ENCODE measurements at places on chromosomes 1 and 21.

DNA sequence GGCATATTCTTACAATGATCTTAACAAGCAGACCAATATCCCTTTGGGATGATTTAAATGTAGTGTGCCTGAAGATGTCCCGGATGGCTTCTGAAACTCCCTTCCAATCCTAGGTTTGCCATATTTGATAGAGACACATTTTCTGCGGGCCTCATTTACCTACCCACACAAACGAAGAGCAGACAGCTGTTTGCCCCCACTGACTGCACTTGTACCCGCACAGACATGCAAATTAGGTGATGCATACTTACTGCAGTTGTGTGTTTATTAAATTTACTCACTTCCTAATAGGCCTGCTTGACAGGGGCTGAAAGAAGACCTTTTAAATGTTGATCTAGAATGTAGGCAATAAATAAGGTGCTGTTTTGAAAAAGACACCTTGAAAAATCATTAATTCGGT, 257.9 kb upstream of the RRP15 start:
- DNase-seq: no peak

GRCh38 chr1:36847186-36847585, 187.1 kb downstream of the GRIK3 start:
- DNase-seq: no peak

DNA sequence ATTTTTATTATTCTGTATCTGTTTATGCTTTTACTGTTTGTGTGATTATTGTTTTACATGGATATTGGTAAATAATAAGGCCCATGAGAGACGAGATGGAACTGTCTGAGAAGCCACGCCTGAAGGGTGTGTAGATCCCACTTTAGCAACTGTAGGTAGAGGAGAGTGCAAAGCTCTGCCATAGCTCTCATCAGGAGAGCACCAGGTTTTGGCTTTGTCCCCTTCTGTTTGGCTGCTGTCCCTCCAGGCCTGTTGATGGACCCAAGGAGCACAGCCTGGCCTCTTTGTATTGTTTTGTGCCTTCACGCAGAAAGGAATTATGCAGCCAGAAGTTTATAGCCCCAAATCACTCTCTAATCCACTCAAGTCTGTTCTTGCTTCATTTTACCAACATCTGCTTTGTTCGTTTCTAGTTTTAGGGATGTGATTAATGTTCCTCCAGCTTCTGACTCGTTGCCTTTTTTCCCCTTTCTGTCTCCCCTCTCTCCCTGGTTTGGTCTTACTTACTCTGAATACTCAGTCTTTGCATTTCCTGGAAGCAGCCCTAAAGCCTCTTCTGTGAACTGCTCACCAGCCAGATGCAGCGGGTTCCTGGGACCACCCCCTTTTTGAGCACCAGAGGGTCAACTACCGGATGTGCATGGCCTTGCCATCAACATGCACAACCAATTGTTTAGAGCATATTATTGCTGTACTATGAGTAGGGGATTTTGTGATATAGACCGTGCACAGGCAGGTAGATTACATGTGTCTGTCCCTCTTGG, 127.3 kb downstream of the HHAT start:
- DNase-seq: no peak

DNA sequence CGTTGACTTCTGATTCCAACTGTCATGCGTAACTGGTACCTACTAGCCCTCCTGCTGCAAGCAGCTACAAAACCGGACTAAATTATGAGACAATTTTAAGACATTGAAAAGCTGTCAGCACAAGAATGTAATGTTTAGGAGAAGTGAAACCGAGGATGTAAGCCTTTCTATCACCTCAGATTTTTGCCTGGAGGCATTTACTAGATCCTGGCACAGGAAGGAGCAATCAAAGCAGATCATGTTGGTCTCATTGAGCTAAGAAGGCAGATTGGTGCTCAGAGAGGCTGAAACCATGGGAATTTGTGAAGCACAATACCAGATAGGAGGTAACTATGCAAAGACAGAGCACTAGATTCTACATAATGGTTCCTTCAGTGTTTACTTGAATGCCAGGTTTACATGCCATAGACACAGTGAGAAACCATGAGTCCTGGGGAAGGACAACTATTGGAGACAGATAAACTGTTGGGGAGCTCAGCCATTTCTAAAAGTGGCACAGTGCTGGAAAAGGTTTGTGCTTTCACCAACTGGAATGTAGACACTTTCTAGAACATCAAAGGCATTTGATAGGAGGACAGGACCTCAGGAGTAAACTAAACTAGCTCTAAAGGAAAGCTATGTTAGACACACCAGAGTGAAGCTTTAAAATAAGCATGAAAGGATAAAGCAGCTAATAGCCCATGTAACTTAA, 179.4 kb downstream of the LYPLAL1 start:
- no peak for DNase-seq

GRCh38 chr1:48726557-48727215, 50.0 kb downstream of the BEND5 start:
- no peak for DNase-seq

DNA sequence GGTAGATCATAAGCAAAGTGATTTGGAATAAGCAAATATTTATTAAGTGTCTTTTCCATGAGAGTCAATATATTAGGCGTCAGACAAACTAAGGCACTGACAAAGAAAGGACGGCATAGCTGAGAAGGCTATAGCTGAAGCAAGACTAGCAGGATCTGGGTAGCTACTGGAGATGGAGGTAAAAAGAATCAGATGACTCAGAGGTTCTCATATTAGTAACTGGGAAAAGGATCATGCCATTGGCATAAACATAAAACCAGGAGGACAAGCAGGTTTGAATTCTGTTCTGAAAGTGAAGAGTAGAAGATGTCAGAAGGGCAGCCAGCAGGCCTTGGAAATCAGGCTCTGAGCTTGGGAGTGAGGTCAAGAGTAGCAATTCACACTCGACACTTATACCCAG, 531.9 kb downstream of the PTPRC start:
- DNase-seq: no peak

DNA sequence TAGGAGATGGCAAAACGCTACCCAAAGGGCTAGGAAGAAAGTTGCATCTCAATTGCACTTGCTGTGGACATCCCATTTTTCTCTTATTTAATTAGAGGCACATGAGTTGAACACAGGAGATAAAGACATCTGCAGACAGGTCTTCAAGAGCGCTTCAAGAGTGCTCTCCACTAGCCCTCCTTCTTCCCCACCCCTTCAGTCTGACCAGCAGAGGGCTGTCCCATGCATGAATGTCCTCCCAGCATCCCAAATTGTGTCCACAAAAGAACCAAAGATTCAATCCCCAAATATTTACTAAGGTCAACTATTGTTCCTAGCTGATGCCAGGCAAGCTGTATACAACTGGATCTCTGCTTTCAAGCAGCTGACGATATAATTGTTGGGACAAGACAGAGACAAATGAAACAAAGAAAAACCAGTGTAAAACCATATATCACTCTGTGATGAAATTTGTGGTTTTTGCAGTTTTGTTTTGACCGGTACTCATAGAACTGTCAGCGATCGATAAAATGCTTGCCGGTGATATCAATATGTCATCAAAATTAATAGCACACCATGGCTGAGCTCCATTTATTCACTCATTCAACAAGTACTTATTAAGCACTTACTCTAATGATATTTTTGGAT, 174.2 kb downstream of the TNR start:
- no peak for DNase-seq

DNA sequence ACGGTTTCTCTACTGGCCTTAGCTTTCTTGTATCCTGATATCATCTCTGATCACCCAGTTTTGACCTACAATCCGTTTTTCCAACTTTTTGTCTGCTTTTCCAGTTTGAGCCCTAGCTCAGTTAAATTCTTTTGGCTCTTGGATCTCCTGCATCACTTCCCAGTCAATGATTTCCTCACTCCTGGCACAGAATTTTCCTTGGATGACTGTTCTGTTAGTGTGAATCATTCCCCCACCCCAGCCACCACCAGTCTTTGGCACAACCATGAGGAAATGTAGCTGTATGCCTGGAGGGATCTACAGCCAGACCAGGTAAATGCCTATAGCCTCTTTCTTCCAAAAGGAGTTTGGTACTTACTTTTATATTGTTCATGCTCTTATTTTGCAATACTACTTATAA, 187.2 kb upstream of the PTGFR start:
- DNase-seq: no peak

DNA sequence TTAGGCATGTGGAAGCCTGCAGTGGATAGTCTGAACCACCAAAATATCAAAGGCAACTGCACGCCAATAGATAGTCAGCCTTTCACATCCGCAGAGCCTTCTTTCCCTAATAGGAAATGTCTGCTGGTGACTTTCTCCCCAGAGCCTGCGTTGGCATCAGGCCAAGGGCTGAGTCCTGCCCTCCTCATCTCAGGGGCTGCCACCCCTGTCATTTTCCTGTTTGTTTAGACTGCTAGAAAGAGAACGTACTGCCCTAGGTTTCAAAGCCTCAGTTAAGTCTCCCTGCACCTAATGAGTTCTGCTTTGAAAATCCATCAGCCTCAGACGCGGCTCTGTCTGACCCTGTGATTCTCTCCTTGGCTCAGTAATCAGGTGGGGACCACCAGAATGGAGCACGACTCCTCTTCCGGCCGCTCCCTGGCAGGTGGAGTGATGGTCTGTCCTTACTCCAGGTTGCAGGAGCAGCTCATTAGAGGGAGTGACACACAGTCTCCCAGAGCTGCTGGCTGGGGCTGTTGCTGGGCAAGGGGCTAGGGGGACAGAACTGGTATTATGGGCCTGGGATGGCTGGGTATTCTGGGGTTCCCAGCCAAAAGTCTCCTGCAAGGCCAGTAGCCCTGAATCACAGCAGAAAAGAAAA, 27.3 kb downstream of the STUM start:
- no peak for DNase-seq

- no peak for DNase-seq
Observed at GRCh38 chr1:154171880-154172279, 17.0 kb upstream of the NUP210L start.

DNA sequence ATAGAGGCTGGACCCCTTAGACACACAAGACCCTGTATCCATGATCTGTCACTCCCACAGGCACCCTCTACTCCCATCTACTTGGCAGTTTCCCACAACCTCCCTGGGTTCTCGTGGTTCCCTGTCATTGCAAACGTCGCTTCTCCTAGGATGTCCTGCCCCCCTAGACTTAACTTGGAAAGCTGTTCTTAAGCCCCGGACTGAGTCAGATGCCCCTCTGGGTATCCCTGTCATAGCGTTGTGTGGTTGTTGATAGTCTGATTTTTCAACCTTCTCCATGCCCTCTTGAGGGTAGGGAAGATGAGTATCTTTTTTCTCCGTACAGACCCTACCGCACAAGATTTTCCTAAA, 11.8 kb downstream of the RCC1 start:
- DNase-seq: no peak

DNA sequence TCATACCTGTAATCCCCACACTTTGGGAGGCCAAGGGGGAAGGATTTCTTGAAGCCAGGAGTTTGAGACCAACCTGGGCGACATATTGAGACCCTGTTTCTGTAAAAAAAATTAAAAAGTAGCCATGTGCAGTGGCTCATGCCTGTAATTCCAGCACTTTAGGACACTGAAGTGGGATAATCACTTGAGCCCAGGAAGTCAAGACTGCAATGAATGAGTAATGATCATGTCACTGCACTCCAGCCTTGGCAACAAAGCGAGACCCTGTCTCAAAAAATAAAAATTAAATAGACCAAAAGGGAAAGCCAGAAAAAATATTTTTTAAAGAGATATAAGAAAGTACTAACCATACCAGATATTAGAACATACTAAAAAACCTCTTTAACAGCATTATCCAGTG, 44.7 kb upstream of the LYPLAL1 start:
- DNase-seq: no peak

DNA sequence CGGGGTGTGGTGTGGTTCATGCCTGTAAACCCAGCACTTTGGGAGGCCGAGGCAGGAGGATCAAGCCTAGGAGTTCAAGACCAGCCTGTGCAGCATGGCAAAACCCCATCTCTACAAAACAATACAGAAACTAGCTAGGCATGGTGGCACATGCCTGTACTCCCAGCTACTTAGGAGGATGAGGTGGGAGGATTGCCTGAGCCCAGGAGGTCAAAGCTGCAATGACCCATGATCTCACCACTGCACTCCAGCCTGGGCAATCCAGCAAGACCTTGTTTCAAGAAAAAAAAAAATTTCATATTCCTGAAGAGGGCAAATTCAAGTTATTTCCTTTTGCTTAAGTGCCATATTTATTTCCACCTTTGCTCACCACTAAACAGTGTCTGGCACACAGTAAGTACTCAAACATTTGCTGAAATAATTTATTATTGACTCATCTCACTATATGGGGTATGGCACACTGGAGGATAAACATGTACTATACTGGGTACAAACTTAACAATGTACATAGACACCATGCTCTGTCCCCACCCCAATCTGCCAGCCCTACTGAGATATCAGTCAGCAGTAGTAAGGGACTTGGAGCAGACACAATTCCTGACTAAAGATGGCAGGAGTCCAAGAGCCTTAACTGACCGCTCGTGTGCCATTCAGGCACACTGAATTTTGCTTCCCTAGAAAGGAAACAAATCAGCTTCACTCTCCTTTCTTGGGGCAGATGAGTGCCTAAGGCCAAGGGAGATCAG, 15.5 kb downstream of the MEAF6 start:
- peak; percentile 66 for DNase-seq

GRCh38 chr1:196355206-196355786, 252.9 kb downstream of the KCNT2 start:
- peak; percentile 33 for DNase-seq

GRCh38 chr1:100721526-100722207, 2.1 kb downstream of the VCAM1 start:
- no peak for DNase-seq

DNA sequence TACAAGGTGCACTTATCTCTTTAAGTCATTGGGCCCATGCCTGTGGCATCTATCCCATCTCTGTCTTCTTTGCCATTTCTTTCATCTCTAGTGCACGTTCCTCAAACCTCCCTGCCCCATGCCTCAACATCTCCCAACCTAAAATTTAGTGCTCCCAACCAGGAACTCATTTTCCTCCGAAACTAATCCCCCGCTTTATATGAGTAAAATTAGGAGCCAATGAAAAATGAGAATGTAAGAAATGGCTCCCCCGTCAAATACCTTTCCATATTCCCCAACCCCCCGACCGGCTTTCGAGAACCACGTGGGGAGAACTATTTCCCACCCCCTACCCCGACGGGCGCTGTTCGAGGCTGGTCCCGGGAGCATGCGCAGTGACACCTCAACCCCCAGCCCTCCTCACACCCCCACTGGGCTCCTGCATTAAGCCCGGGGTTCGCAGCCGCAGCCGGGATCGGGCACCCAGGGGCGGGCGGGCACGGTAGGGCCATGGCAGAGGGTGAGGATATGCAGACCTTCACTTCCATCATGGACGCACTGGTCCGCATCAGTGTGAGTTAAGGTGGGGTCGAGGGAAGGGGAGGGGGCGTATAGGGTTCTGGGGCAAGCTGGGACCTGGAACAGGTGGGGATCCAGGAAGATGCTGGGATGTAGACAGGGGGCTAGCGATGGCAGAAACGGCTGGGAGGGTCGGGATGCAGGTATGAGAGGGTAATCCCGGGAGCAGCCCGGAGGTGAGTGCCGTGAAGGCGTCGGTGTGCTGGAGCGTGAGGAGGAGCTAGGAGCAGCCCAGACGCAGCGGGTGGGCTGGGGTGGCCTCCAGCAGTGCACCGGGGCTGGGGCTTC, at the start of gene TRIM46:
TSS of gene TRIM46 (plus strand) at position 372 of the 846 bp plus-strand sequence. CDS start at position 490, 118 bp downstream.
- DNase-seq: peak; percentile 65

DNA sequence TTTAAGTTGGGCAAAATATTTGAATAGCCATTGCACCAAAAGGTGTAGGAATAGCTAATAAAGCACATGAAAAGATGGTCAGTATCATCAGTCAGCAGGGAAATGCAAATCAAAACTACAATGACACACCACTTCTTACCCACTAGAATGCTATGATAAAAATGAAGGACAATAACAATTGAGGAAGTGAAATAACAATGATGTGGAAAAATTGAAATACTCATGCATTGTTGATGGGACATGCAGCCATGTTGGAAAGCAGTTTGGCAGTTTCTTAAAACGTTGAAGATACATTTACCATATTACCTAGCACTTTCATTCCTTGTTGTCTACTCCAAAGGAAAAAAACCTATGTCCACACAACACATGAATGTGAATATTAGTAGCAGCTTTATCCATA, 28.4 kb downstream of the HSD3B1 start:
- no peak for DNase-seq

Measured in A549 (cell line).